ENCODE measurements at places on chromosomes 1 and 21.

DNA sequence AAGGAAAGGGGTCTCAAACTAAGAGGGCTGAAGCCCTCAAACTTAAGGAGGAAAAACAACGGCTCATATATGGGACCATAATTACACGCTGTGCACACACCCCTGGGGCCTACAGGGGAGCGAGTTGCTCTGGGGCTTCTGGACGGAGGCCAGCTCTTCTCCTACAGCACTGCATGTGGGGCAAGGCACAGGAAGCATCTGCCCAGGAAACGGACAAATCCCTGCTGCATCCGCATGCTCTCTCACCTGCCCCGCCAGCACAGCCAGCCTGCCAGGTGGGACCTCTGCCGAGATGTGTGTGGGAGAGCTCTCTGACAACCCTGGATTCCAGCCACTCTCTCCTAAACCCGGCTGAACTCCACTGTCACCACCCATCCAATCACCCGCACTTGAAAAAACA is 54.1 kb downstream of the MRPL37 start:
- no peak for DNase-seq

DNA sequence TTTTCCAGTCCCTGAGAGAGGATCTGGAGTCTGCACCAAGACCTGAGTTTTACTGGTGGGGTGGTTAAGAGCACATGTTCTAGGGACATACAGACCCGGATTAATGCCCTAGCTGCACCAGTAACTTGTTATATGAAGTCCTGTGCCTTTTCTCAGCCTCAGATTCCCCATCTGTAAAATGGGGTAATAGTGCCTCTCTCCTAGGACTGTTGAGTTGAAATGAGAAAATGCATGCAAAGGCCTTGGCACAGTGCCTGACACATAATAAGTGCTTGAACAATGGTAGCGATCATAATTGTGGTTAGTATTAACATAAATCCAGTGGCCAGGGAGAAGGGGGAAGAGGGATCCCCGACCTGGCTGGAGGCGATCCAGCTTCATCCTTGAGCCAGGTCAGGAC is 12.3 kb downstream of the AHDC1 start:
- DNase-seq = no peak

DNA sequence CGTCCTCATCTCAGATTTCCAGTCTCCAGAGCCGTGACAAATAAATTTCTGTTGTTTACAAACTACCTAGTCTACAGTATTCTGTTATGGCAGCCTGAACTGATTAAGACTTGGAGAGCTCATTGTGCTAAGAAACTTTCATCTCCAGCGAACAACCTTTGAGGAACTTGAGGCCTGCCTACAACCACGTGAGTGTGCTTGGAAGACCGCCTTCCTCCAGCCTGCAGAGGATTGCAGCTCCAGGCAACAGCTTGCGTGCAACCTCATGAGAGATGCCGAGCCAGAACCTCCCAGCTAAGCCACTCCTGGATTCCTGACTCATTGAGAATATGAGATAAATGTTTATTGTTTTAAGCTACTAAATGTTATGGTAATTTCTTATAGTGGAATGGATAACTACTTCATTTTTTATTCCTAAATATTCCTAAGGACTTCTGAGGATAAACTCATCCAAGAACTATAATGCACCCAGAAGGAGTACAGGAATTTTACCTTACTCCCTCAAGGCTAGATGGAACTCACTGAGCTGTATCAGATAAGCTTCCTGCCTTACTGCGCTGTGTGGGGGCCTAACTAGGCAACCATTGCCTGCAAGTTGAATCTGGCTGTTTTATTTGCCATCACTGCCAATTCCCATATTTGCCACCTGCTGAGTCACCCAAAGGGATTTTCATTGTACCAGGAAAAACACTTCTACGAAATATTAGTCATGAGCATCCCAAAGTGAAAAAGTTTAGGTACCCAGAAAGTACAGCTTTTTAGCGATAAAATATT is 17.6 kb downstream of the FAM177B start:
- no peak for DNase-seq

GRCh38 chr1:153799566-153800465 is 24.6 kb downstream of the SLC27A3 start:
- DNase-seq = no peak

DNA sequence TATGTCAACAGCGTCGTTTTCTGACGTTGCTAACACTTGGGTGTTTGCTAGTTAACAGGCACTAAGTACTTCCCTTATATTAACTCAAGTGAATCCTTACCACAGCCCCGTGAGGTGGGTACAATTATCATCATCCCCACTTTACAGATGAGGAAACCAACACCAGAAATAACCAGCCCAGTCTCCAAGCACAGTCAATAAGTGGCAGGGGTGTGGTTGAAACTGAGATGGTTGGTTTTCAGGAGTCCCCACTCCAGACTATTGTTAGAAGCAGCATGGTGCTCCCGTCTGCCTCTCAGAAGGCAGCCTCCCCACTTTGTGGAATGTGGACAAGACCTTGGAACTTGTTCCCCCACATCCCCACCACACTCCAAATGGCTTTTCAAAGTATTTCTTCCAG is 45.7 kb upstream of the ACOT11 start:
- no peak for DNase-seq

Measured in stimulated activated CD8-positive, alpha-beta memory T cell treated with anti-CD3 and anti-CD28 coated beads, Interleukin-15, amount 100 ng/mL, for 4 hours (primary cell).